ENCODE measurements at places on chromosomes 7 and 10. TPM values are rescaled to one million over a fixed set of nuclear protein-coding genes. Genes with fewer than 3 reads are reported as not detected.

GRCh38 chr7:33243319-33243881 lies 114.0 kb downstream of the BBS9 start:
- DNase-seq = no peak
- H3K27me3 ChIP-seq = no peaks in the 10 kb centered on the region
- H3K4me3 ChIP-seq = no peak overlapping the region
- no peak overlapping the region for H3K27ac ChIP-seq

NKX2-3 gene
- total RNA-seq = not detected

SLC18A2 gene
- 0.24 TPM for total RNA-seq

DYDC2 gene
- 5.3 TPM for total RNA-seq

- H3K4me3 ChIP-seq = peak overlapping the region; percentile 53
- peak overlapping the region; percentile 96 for H3K27ac ChIP-seq
- peaks cover 100% of the 10 kb centered on the region for H3K27me3 ChIP-seq
- H3K4me1 ChIP-seq = peaks cover 4% of the 10 kb centered on the region
- DNase-seq = peak; percentile 77
These were observed 8.3 kb downstream of the EN2 start for GRCh38 chr7:155466142-155466813.

ABCA13 gene
- 0.11 TPM for total RNA-seq

DNA sequence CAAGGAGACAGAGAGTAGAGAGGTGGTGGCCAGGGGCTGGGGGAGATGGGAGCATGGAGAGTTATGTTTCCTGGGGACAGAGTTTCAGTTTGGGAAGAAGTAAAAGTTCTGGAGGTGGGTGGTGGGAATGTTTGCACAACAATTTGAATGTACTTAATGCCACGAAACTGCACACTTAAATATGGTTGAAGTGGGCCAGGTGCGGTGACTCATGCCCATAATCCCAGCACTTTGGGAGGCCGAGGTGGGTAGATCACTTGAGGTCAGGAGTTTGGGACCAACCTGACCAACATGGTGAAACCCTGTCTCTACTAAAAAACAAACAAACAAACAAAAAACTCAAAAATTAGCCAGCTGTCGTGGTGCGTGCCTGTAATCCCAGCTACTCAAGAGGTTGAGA lies 137.2 kb downstream of the PFKFB3 start:
- H3K27ac ChIP-seq = no peak overlapping the region
- DNase-seq = no peak
- H3K4me1 ChIP-seq = no peaks in the 10 kb centered on the region
- H3K4me3 ChIP-seq = no peak overlapping the region

- no peak overlapping the region for H3K27ac ChIP-seq
- H3K27me3 ChIP-seq = no peaks in the 10 kb centered on the region
- no peak for DNase-seq
- H3K4me3 ChIP-seq = no peak overlapping the region
These were observed 466.5 kb downstream of the GRID1 start for GRCh38 chr10:85900061-85900460.

GRCh38 chr7:16301291-16301690 lies 120.0 kb downstream of the CRPPA start:
- no peaks in the 10 kb centered on the region for H3K27me3 ChIP-seq
- H3K4me1 ChIP-seq = no peaks in the 10 kb centered on the region
- H3K4me3 ChIP-seq = no peak overlapping the region
- DNase-seq = no peak
- no peak overlapping the region for H3K27ac ChIP-seq

AOAH gene
- total RNA-seq = 0.59 TPM

- H3K4me1 ChIP-seq = no peaks in the 10 kb centered on the region
- no peak for DNase-seq
- H3K27ac ChIP-seq = no peak overlapping the region
- no peaks in the 10 kb centered on the region for H3K36me3 ChIP-seq
These were observed 96.4 kb downstream of the SLC25A40 start for GRCh38 chr7:87779806-87780205.

GRCh38 chr10:121171825-121172787 lies 320.9 kb downstream of the WDR11 start:
- H3K27me3 ChIP-seq = peaks cover 7% of the 10 kb centered on the region
- H3K4me1 ChIP-seq = peaks cover 3% of the 10 kb centered on the region
- H3K27ac ChIP-seq = no peak overlapping the region
- no peaks in the 10 kb centered on the region for H3K36me3 ChIP-seq

NRCAM gene
- total RNA-seq = 29.4 TPM

DNA sequence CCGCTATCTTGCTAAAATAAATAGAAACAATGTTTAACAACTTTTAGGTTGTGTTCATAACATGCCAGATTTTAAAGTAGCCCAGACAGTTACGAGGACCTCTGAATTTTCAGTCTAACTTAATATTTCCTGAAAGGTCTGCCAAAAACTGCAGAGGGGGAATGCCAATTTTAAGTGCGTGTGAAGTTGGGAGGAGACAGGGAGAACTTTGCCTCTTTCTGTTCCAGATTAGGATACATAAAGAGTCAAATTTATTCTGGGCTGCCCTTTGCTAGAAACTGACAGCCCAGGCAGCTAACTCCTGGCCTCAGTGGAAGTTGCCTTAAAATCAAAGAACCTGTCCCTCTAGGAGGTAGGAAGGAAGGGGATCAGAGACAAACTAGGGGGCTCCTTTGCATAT lies 52.3 kb upstream of the PIP4K2A start:
- no peaks in the 10 kb centered on the region for H3K4me1 ChIP-seq
- H3K27ac ChIP-seq = no peak overlapping the region

ANKRD1 gene
- 41.0 TPM for total RNA-seq

DNA sequence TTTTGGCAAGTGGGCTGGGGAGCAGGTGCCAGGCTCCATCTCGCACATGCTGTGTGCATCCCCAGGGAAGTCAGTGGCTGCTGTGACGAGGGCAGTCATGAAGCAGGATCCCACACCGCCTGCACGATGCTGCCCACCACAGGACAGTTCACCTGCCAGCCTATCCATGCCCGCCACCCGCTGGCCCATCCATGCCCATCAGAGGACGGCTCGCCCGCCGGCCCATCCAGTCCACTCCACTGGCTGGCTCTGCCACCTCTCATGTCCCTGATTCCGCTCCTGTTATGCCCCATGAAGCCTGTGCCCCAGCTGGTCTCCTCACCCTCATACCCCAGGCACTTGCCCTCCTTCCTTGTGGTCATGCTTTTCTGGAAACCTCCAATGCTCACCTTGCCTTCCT lies 18.2 kb upstream of the INMT start:
- H3K27me3 ChIP-seq = no peaks in the 10 kb centered on the region
- no peaks in the 10 kb centered on the region for H3K4me1 ChIP-seq
- DNase-seq = no peak
- no peaks in the 10 kb centered on the region for H3K36me3 ChIP-seq
- no peak overlapping the region for H3K4me3 ChIP-seq
- H3K27ac ChIP-seq = no peak overlapping the region

GRCh38 chr10:77498210-77498609 lies 139.4 kb downstream of the KCNMA1 start:
- H3K27me3 ChIP-seq = no peaks in the 10 kb centered on the region
- H3K27ac ChIP-seq = no peak overlapping the region
- H3K36me3 ChIP-seq = no peaks in the 10 kb centered on the region
- no peak overlapping the region for H3K4me3 ChIP-seq
- no peak for DNase-seq

DNA sequence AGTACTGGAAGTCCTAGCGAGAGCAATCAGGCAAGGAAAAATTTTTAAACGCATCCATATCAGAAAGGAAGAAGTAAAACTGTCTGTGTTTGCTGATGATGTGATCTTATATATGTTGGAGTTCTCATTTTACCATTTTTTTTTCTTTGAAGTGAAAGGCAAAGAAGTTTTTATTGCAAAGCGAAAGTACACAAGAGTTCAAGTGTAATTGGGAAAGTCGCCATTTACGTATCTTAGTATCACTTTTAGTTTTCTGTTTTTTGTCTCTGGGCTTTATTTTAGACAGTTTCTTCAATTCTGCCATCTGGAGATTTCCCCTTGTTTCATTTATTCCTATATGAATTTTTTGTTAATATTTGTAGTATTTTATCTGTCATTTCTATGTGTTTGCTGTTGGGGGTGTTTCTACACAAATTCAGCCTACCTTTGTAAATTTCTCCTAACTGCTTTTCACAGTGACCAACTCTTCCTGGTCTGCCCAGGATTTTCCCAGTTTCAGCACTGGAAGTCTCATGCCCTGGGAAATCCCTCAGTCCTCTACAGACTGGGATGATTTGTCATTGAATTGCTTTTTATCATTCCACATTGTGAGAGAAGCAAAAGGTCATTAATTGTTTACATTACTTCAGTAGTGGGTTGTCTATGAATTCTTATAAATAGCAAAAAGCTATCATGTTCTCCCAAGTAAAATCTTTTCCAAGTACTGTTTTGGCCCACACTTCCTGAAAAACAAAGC lies 23.2 kb downstream of the BET1 start:
- no peak for DNase-seq
- no peak overlapping the region for H3K27ac ChIP-seq
- H3K4me1 ChIP-seq = no peaks in the 10 kb centered on the region
- H3K36me3 ChIP-seq = no peaks in the 10 kb centered on the region

- H3K4me3 ChIP-seq = no peak overlapping the region
- H3K27ac ChIP-seq = no peak overlapping the region
- no peak for DNase-seq
- H3K4me1 ChIP-seq = no peaks in the 10 kb centered on the region
- H3K36me3 ChIP-seq = no peaks in the 10 kb centered on the region
These were observed 122.2 kb downstream of the TSPAN12 start for GRCh38 chr7:120735791-120736190.

GRCh38 chr10:97131181-97131628 lies 54.6 kb downstream of the SLIT1 start:
- no peaks in the 10 kb centered on the region for H3K36me3 ChIP-seq
- no peaks in the 10 kb centered on the region for H3K4me1 ChIP-seq
- H3K27me3 ChIP-seq = no peaks in the 10 kb centered on the region
- no peak overlapping the region for H3K27ac ChIP-seq

DNA sequence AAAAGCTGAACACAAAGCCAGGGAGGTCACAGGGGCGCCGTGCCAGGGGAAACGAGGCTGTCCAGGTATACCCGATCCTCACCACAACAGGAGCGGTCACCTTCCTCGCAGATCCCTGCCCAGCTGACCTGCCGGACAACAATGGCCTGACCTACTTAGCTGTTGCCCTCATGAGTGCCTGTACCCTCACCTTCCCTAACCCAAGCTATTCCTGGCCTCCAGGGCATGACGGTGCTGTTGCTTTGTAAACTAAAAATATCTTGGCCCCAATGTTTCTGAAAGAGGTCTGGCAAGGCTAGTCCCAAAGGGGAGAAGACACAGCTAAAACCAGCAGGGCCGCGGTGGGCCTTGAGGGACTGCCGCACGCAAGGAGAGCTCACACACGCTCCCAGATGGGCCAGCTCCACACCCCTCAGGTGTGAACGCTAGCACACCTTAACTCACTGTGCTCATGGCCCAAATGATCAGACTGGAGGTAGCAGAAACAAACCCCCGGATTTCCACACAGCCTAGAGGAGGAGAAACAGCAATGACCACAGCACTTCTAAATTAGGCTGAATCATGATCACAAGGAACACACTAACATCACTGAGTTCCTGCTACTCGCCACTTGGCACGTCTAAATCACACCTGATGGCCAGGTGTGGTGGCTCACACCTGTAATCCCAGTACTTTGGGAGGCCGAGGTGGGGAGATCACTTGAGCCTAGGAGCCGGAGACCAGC lies 66.3 kb upstream of the CYTH3 start:
- no peaks in the 10 kb centered on the region for H3K27me3 ChIP-seq
- H3K4me1 ChIP-seq = no peaks in the 10 kb centered on the region
- no peak overlapping the region for H3K27ac ChIP-seq

- H3K36me3 ChIP-seq = peaks cover 72% of the 10 kb centered on the region
- H3K4me1 ChIP-seq = peaks cover 17% of the 10 kb centered on the region
- DNase-seq = no peak
These were observed 57.3 kb downstream of the TCF7L2 start for GRCh38 chr10:113007343-113007771.

REEP3 gene
- total RNA-seq = 33.0 TPM

DNA sequence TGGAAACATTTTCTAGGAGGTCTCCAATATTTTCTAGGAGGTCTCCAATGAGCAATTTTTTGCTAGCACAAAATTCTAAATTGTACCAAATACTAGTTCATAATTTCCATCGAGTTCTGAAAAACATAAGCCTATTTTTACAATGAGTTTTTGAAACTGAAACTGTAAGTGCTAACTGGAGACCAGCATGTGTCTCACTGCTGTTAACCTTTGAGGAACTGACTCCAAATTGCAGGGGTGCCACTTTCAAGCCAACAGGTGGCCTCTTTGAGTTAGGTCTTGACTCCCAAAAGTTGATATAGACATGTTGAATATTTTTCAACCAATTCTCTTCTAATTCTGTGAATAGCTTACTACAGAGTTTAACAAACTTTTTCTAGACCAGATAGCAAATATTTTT lies 58.8 kb downstream of the CAV1 start:
- H3K4me1 ChIP-seq = no peaks in the 10 kb centered on the region
- H3K4me3 ChIP-seq = no peak overlapping the region
- H3K27me3 ChIP-seq = no peaks in the 10 kb centered on the region
- no peak overlapping the region for H3K27ac ChIP-seq
- H3K36me3 ChIP-seq = no peaks in the 10 kb centered on the region

DNA sequence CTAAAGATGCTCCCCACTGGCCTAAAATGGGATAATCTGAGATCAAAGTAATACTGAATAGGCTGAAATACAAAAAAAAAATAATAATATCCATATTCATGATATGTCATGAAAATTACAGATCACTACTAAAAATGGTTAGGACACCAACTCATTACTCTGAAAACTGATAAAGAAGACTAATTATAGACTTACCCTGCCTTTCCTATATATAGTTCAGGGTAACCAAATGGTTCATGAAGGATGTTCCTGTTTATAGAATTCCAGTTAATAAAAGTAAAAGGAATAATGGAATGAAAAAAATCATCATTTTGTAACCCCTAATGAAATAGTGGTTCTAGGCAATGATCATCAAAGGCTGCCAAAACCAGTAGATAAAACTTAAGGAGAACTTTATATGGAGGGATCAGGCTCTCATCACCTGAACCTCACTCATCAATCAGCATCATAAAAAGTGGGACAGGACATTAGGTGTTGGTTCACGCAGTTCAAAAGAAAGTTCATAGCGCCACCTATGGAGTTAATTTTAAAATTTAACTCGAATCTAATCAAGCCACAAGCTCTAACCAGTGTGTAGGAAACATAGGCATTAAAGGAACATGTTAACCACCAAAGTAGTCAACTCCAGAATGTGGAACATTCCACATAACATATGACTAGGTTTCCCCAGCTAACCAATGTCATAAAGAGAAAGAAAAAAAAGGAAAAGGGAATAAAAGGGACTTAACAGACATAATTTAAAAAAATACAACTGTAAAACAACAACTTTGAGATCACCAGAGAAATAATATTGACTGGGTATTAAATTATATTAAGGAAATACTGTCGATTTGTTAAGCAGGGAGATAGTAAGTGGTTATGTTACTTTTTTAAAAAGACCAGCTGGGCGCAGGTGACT lies 35.7 kb downstream of the P4HA1 start:
- no peaks in the 10 kb centered on the region for H3K4me1 ChIP-seq
- no peak for DNase-seq
- H3K4me3 ChIP-seq = no peak overlapping the region
- no peak overlapping the region for H3K27ac ChIP-seq
- peaks cover 21% of the 10 kb centered on the region for H3K36me3 ChIP-seq

XRCC2 gene
- 17.0 TPM for total RNA-seq

DNA sequence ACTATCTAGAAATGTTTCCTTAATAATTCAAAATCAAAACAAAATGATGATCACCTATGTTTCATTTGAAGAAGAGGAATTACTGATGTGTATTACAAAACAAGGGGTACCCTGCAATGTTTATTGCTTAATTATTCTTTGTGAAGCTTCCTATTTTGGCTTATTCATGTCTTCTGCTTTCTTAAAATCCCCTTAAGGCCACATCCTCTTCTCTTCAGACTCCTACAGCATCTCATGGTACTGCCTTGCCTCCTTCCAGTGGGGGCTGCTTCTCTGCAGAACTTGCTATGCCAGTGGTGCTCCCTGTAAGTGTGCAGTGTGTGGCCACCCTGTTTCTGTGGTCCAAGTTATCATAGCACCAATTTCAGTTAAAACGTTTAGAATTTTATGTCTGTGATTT lies 35.0 kb downstream of the CCDC146 start:
- no peaks in the 10 kb centered on the region for H3K36me3 ChIP-seq
- no peak overlapping the region for H3K4me3 ChIP-seq
- no peak overlapping the region for H3K27ac ChIP-seq
- no peaks in the 10 kb centered on the region for H3K4me1 ChIP-seq

Data from endodermal cell (in vitro differentiated cells).